ENCODE measurements at places on chromosomes 3 and 15.

DNA sequence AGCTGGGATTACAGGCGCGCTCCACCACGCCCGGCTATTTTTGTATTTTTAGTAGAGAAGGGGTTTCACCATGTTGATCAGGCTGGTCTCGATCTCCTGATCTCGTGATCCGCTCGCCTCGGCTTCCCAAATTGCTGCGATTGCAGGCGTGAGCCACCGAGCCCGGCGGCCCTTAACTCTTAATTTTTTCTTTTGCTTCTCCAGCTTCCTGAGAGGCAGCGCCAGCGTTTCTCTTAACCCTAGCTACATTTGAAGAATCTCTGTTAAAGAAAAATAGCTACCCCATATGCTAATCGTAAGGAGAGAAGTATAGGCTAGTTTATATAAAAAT lies 465 bp upstream of the GK5 start:
- DNase-seq: no peak

GRCh38 chr3:63724987-63725386 lies 72.5 kb downstream of the SNTN start:
- no peak for DNase-seq

DNA sequence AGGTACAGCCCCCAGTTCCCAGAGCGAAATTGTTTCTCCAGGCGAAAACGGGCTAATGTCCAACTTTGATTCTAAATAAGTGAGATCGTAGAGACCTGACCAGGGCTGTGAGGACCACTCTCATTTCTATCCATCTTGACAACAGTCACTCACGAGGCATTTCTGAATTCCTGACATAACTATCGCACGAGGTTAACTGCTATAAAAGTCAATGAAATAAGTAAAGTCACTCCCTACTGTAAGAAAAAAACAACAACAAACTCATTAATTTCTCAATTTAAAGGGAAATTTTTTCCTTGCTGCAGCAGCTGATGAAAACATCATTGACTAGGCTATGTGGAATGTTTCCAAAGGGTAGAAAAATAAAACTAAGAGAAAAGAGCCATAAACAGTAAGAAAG lies 69.1 kb downstream of the GREM1 start:
- DNase-seq: no peak

DNA sequence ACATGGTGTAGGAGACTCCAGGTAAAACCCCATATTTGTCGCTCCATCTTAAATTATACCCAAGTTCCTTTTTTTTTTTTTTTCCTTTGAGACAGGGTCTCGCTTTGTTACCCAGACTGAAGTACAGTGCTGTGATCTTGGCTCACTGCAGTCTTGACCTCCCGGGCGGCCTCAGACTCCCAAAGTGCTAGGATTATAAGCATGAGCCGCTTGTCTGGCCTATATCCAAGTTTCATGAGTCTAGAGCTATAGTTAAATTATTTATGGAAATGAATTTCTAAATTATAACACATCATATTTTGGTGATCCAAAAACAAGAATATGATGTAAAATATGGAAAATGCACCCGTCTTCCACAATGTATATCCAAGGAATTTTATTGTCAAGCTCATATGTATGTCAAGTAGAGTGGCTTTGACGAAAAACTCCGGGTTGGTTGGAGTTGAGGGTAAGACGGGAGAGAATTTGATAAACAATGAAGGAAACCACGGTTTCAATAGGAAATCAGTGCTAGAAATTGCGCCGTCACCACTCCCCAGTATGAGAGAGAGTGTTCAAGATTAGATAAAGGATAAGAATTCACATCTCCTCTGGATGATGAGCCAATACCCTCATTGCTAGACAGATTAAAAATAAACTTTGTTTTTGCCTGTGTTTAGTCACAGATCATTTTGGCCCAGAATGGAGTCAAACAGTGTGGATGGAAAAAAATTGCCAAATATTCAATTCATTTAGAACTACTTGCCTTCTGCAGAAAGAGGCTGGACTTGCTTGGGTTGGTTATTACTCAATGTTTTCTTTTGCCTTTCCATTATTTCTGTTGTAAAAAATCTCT lies 209.2 kb upstream of the NR2F2 start:
- no peak for DNase-seq

DNA sequence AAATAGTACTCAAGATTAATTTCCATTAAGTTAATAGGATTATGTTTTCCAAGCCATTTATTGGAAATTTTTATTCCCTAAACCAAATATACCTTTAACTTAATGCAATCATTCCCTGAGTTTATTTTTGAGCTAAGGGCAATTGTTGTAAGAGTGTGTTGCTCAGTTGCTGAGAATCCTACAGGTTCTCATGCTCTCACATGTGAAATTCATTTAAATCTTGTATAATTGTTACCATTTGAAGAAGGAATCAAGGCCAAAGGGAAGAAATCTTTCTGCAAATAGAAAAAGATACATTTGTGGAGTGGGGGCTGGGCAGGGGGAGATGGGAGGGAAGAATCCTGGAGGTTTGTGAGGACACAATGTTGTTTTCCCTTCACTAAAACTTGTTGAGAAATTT lies 202.7 kb upstream of the STRIT1 start:
- DNase-seq: no peak

DNA sequence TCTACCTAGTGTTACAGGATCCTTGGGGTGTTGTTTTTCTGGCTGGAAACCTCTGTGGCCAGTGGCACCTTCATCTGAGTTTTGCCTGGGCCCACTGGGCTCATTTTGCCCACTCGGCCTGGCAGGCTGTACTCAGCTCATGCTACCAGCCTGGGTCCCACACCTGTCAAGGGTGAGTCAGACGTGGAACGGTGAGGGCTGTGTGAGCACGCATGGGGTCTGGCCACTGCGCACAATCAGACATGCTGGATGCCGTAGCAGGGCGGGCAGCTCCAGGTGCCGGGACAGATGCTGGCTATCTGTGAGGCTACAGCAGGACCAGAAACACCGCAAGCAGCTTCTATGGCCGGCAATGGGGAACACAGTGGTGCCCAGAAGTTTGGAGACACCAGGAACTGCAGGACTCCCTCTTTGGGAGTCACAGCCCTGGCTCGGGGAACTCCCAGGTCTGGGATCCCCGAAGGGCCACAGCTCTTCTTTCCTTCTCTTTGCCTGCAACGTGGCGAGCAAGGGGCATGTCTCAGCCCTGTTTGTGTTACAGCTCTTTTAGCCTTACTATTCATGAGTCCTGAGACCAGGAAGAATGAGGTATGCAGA lies 35.9 kb upstream of the DNAJC13 start:
- no peak for DNase-seq

DNA sequence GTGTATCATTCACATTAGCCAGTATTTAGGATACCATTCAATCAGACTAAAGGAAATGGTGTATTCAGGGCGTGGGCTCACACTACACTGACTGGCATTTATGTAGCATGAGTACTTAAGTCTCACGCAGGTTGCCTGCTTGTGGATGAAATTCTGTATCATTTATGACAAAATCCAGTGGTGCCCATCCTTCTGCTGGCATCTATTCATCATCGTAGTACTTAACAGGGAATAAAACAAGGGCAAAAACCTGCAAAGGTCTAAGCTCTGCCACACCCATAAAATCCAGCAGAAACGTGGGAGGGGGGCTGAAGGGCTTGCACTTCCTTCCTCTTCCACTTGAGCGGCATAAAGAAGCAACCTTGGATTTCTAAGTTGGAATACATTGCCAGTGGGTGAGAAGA lies 2.7 kb downstream of the GAP43 start:
- DNase-seq: no peak

DNA sequence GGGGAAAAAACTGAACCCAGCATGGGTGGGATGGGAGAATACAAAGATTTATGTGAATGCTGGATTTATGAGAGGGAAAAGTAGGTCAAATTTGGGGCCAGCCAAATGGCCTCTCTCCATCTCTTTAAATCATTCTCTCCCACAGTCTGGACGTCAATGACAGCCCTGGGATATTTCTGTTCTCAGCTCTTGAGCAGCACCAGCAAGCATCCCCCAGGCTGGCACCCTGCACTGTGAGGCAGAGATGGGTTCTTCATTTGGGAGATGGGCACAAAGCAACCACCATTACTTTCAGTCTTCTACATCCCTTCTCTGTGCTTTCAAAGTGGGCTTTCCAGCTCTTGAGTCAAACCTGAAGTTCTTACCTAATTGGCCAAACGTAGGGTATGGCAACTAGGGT lies 321.0 kb downstream of the NTRK3 start:
- no peak for DNase-seq

DNA sequence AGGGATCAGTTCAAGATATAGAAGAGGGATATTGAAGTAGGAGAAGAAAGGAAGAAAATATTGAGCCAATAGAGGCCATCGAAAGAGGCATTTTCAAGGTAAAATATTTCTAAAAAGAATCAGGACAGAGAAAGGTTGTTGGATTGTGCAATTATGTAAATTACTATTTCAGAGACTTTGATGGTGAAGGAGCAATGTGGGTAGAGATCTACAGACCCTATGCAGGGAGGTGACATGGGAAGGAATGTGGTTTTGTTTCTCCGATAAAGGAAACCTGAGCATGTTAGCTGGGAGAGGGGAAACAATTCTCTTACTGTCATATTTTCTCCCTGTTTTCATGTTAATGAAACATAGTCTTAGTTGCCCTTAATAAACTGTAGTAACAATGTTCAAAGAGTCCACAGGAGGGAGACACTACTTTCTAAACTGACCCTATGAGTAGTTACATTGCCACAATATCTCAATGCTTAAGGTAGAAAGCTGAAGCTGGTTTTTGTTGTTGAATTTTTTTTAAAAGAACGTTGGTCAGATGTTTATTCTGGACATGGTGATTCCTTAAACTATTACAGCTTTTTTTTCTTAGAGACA lies 133.3 kb downstream of the GRM7 start:
- no peak for DNase-seq

- DNase-seq: no peak
These were observed 184.2 kb upstream of the TPM1 start for GRCh38 chr15:62858343-62858742.

- DNase-seq: no peak
These were observed 671.7 kb downstream of the MECOM start for GRCh38 chr3:168991803-168992202.

GRCh38 chr3:4596612-4597011 lies 103.5 kb downstream of the ITPR1 start:
- DNase-seq: no peak

- DNase-seq: no peak
These were observed 22.4 kb upstream of the SMAD6 start for GRCh38 chr15:66679657-66680108.

- no peak for DNase-seq
These were observed 626.4 kb upstream of the ZNF385D start for GRCh38 chr3:22377421-22377820.

GRCh38 chr3:52452570-52453221 lies 1.1 kb downstream of the TNNC1 start:
- no peak for DNase-seq

DNA sequence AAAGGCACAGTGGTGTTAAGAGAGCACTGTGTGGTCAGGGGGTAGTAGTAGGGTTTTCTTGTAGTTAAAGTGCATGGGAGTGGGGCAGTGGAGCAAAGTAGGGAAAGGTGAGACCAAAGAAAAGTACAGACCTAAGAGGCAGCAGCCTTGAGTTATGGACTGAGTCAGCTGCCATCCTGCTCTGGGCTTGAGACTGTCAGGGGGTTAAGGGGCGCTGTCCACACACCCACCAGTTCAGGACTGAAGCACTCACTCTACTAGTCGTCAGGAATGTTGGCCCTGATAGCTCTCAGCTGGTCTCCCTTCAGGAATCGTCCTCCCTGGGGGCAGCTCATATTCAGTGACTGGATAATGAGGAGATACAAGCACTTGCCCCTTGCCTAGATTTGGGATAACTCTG lies 7.9 kb downstream of the CCR4 start:
- DNase-seq: no peak

- no peak for DNase-seq
These were observed 60.5 kb upstream of the TFRC start for GRCh38 chr3:196142202-196142956.

DNA sequence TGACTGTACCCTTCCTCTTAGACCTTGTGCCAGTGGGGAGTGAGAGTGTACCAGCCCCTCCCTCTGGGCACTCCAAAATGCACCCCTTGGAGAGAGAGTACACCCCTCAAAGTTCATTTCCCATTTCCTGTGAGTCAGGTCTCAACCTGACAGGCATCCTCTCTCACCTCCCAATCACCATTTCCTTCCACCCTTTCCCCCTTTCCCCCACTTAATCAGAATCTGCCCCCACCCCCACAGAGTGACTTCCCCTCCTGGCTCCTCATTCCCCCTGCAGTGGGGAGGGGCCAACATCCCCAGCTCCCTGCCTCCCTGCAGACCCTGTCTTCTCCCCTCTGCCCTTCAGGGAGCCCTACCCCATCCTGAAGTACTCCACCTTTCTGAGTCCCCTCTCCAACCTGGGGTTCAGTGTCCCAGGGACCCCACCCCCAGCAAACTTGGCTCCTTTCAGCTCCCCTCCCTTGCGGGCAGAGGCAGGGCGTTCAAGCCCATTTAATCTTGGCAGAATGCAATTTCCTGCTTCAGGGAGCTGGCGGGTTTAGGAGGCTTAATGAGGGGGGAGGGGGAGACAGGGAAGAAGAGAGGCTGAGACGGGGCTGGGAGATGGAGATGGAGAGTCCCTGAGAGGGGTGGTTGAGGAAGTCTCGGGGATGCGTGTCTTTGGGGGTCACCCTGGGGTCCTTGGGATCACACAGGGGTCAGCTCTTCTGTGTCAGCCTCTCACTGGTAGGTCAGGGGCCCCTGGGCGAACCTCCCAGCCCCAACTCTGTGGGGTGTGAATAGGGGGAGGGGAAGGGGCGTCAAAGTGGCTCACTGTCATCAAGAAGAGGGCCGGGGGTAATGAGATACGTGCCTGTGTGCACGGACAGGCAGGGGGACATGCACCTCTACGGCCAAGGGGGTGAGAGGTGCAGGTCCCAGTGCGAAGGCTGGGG lies 16.6 kb upstream of the SEMA3F start:
- DNase-seq: no peak

DNA sequence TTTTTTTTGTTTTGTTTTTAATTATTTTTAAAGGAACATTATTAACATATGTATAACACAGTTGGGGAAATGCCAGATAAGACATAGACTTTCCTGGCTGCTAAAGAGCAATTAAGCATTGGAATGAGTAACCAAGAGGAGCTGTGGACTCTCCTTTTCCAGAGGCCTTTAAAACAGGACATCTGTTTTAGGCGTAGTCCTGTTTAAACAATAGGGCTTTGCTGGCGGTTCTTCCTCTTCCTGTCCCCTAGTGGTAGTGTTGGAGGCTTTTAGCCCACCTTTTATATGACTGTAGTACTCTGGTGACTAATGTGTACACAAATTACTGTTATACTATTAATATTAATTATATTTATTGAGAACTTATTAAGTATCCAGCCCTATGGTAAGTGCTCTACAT lies 81.9 kb downstream of the PPARG start:
- DNase-seq: no peak

- DNase-seq: no peak
These were observed 3.1 kb downstream of the FEZF2 start for GRCh38 chr3:62370112-62370857.

GRCh38 chr3:183038757-183039156 lies 58.4 kb upstream of the DCUN1D1 start:
- no peak for DNase-seq

DNA sequence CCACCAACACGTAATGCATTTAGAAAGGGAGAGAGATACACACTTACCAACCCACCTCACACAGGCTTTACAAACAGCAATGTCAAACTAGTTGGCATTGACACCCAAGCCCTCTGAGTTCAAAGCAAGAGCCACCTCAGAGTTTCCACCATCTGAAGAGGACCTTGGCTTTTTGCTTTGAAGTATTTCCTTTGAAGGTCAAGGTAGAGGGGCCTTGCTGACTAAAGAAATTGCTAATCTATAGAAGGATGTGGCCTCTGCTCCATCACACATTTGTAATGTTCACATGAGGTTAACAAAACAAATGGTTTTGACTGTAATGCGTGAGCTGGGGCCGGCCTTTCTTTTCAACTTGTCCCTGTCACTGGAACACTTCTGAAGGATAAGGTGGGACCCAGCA lies 117.7 kb downstream of the POLR2M start:
- DNase-seq: no peak
